ENCODE measurements at places on chromosomes 1 and 21.

GRCh38 chr1:212858461-212859265, 588 bp downstream of the FLVCR1 start:
- DNase-seq: peak; percentile 30

GRCh38 chr1:64038119-64038518, 165.3 kb upstream of the UBE2U start:
- DNase-seq: no peak

DNA sequence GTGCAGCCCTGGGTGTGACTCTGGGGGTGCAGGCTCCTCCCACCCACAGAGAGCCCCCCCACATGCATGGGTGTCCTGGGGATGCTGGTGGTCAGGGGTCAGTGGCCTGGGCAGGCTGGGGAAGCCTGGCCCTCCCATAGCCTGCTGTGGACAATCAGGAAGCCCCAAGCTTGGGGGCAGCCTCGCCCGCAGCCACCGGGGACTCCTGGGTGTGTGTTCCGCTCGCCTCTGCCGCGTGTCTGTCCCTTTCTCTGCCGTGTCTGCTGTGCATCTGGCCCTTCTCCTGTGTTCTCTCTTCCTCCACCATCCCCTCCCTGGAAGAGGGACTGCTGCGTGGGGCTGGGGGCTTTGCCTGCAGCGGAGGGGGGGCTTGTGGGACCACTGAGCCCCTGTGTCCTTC, 22.9 kb downstream of the AGRN start:
- DNase-seq: no peak

DNA sequence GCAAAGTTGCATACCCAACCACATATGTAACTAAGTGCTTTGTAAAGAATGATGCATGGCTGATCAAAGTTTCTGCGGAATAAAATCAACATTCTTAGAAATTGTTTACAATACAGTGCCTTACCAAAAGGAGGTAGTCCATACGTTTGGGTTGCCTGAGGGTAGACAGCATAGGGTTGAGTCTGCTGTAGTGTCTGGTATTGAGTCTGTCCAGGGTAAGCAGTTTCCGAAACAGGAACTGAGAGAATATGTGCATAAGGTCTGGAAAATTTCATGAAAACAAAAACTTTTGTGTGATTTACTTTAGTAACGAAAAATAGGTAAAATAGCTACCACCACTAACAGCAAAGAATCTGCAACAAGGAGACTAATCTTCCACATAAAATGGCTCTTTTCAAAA, 53.0 kb downstream of the EYA3 start:
- no peak for DNase-seq

DNA sequence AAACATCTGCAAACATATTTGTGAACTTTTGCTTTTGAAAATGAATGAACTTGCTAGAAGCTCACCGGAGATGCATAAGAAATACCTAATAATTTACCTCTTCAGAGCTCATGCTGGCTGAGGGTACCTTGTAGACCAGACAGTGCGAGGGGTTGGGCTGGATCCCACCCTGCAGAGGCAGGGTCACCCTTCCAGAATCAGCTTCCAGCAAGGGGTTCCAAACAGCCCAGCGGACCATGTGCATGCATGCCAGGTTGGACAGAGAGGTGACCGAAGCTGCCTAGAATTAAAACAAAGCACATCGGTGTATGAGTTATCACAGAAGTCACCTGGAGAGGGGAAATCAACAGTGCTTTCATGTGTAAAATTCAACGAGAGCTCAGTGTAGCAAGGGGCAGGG, 59.2 kb downstream of the NPHP4 start:
- no peak for DNase-seq

DNA sequence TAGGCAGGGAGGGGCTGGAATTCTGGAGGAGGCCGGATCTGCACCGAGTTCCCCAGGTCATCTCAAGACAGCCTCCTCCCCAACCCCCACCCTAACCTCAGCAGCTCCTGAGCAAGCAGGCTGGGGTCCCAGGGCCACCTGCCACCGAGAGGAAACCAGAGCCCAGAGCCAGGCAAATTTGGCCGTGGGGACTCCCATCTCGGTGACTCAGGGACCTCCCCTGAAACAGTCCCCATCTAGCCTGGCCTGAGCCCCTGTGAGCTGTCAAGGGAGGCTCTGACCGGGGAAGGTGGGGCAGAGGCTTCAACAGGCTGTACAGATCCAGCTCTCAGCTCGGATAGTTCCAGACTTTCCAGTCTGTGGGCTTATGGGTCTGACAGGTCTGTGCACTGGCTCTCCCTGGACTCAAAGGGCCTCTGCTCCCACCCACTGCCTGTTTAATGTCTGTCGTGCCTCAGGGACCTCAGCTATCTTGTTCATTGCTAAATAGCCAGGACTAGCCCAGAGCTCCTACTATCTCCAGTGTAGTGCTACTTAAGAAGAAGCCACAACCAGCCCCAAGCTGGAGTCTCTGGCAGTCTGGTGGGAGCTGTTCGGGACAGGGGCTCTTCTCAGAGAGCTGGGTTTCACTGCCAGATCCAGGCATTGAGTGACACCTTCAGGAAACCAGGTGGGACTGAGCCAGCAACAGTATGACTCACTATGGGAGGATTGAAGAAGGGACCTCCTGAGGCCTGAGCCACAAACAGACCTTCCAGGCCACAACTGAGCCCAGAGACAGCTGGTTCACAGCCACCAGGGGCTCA, 25.6 kb downstream of the MATN1 start:
- no peak for DNase-seq

DNA sequence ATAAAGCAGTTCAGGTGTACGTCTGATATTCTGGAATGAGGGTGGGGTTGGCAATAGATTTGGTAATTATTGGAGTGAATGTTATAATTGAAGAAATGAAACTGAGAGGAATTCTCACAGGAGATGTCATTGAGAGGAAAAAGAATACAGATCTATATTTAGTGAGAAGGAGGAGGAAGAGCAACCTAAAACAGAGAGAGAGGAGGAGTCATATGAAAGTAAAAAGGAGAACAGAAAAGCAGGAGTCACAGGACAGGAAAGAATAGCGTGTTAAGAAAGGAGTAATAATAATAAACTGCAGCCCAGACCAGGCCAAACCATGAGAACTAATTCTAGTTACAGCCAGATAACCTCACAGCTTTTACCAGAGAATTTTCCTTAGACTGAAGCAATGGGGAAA, 62.7 kb upstream of the MROH9 start:
- DNase-seq: no peak

DNA sequence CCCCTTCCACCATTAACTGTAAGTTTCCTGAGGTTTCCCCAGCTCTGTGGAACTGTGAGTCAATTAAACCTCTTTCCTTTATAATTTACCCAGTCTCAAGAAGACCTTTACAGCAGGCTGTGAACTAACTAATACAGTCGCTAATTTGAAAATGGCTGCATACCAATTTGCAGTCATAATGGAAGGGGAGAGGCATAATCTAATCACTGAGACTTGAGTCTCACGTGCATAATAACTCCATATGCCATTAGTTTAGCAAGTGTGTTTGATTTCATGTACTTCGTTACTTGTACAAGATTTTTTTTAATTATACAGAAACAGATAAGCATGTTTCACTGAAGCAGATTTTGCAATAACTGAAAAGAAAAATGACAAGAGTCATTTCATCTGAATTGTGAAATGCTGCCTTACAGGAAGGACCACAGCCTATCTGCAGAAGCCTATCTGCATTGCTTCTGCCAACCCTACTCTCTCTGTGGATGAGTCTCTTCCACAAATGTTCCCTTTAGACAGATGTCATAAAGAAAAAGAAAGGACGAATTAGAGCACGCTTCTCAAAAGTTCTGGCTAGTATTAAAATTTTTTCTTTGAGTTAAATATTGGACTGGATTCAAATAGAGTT, 99.1 kb downstream of the PTGER3 start:
- DNase-seq: no peak

GRCh38 chr1:248054671-248055070, 8.0 kb downstream of the OR2L3 start:
- DNase-seq: no peak

- DNase-seq: no peak
Observed at GRCh38 chr21:21750124-21750825, 752.1 kb downstream of the NCAM2 start.

- DNase-seq: no peak
Observed at GRCh38 chr1:247295746-247296145, 35.9 kb downstream of the ZNF496 start.

GRCh38 chr1:230037261-230037660, 29.8 kb upstream of the GALNT2 start:
- DNase-seq: no peak

GRCh38 chr1:88462488-88463261, 221.4 kb upstream of the PKN2 start:
- peak; percentile 18 for DNase-seq

- DNase-seq: no peak
Observed at GRCh38 chr1:101781201-101781831, 215.4 kb downstream of the OLFM3 start.

DNA sequence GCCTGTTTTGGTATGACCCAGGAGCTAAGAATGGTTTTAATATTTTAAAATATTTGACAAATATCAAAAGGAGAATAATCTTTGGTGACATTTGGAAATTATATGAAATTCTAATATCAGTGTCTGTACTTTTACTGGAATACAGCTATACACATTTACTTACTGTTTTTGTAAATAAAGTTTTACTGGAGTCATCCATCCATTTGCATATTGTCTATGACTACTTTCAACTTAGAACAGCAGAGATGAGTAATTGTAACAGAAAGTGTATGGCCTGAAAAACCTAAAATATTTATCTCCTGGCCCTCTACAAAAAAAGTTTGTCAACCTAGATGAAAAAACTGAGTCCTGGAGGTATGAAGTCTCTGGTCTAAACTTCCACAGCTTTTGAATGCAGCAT, 5.8 kb upstream of the MAP3K7CL start:
- DNase-seq: no peak

DNA sequence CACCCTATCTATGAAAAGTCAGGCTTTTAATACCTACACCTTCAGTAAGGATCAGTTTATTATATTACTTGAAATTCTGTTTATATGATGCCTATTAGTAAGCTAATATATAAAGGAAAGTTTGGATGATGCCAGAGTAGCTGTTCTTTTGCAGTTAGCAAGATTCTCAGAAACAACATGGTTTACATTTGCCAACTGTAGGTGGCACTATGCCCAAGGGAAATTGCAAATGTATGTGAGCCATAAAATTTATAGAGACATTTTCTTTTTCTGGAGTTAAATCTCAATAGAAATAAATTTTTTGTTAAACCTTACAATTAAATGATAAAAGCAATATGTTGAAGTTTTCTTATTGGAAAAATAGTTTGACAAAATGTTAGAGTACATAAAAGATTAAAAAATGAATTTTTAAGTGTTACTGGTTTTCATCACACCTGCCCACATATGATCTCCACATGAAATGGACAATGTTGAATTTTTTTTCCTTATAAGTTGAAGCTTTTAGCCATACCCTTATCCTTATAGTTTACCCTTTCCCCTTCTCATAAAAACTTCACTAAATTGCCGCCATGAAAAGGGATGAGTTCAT, 32.1 kb upstream of the EPHX4 start:
- no peak for DNase-seq

DNA sequence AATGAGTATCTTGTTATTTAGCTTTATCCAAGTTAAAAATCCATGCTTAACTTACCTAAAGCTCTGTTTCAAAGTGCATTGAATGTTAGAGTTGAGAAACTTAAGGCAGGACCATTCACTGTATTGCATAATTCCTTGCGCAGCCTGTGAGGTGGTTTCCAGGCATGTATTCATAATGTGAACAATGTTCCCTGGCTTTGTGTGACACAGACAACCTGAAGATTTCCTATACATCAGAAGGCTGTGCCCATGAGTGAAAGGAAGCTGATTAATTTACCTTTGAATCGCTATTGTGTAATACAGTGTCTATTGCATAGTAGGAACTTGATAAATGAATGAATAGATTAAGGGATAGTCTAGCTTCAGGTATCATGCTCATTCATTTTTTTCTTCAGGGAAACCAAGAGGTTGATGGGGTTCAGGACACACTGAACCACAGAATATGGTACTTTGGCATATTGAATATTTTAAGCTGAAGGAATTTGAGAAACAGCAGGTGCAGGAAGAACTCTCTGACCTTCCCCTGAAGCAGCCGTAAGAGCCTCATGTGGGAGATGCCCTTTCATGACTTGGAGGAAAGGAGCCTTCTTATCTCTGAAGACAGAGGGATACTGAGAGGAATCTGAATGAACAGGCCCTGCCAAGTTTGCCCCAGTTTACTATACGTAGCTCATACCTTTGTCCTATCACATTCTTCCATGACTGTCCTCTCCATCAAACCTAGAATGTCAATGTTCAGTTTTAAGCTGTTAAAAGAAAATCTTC, 88.6 kb upstream of the GNG12 start:
- no peak for DNase-seq

- DNase-seq: no peak
Observed at GRCh38 chr1:159152031-159152430, 19.4 kb upstream of the CADM3 start.

DNA sequence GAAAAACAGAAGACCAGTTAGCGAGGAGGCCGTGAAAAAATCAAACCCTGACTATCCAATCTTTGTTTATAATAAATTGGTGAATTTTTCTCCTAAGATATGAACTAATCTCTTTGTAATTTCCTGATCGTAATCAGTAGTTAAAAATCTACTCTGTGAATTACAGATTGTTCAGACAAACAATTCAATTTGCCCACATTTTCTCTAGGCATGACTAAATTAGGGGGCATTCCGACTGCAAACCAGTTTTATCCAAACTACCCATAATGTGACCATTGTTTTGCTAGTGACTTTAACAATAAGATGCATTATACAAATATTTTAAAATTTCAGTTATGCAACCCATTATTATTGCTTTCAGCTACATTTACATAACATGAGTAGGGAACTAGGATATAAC, 546.9 kb upstream of the ADAMTS5 start:
- DNase-seq: no peak
